ENCODE measurements at places on chromosomes 3 and 15. TPM values are rescaled to one million over a fixed set of nuclear protein-coding genes. Genes with fewer than 3 reads are reported as not detected.

SLC22A13 gene
- 0.56 TPM for total RNA-seq

CAMK2N2 gene
- total RNA-seq: not detected

PPP1R14D gene
- total RNA-seq: not detected

NR2C2 gene
- 57.7 TPM for total RNA-seq

GOLGA6L25 gene
- total RNA-seq: not detected

- no peak for DNase-seq
These were observed 46.0 kb downstream of the UBE3A start for GRCh38 chr15:25392806-25393205.

DNA sequence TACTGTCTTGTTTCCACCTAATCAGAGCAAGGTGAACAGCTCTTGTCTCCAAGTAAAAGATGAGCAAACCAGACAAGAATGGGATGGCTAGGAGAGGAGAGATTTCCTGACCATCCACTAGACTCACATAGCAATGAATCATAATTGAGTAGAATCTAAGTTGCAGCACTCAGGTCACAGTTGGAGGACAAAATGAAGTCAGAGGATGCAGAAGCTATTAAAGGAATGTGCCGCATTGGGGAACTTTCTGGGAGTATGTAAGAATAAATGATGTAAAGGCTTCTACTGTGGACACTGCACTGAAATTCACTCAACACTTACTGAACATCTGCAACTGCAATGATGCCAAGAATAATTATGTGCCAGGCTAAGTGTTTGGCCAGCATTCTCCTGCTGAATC lies 217.4 kb upstream of the WNT5A start:
- DNase-seq: no peak

DNA sequence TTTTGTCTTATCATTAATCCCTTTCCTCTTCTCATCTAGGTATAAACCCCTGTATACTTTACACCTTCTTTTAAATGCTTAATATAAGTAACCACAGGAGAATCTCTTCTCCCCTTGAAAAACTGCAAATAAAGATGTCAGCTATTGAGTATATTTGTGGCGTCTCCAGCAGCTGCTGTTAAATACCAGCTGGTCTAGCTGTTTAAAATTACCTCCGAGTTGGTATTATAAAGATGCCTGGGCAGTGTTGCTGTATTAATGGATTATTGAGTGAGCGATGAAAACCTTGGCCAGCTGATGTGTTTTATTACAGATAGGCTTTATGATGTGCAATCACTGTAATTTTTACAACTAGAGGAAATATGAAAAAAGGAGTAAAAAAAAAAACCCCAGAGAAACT lies 388.1 kb downstream of the TBC1D5 start:
- DNase-seq: no peak

DNA sequence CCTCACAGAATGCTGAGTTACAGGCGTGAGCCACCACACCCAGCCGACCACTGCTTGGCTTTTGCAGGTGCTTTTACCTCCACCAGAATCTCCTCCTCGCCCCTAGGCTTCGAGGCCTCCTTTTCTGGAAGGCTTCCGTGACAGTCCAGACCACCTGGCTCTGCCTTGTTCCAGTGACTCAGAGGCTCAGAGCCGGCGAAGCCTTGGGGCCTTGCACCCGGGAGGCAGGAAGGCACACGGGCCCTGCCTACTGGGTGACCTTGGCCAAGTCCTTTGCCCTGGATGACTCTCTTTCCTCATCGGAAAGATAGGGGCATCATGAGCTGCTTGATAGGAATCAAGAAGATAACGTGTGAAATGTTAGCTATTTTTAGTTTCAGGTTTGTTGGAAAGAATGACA lies 31.3 kb upstream of the FURIN start:
- DNase-seq: no peak

GRCh38 chr15:71414853-71415252 lies 299.6 kb downstream of the THSD4 start:
- DNase-seq: no peak

DNA sequence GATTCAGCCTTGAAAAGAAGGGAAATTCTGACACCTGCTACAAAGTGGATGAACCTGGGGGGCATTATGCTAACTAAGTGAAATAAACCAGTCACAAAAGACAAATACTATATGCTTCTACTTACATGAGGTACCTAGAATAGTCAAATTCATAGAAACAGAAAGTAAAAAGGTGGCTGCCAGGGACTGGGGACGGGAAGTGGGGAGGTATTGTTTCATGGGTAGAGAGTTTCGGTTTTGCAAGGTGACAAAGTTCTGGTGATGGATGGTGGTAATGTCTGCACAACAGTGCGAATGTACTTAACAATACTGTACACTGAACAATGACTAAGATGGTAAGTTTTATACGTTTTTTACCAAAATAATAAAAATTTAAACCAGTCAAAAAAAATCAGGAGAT lies 4.8 kb downstream of the IDH2 start:
- DNase-seq: no peak

GRCh38 chr15:98529205-98530145 lies 118.9 kb upstream of the IGF1R start:
- no peak for DNase-seq

DNA sequence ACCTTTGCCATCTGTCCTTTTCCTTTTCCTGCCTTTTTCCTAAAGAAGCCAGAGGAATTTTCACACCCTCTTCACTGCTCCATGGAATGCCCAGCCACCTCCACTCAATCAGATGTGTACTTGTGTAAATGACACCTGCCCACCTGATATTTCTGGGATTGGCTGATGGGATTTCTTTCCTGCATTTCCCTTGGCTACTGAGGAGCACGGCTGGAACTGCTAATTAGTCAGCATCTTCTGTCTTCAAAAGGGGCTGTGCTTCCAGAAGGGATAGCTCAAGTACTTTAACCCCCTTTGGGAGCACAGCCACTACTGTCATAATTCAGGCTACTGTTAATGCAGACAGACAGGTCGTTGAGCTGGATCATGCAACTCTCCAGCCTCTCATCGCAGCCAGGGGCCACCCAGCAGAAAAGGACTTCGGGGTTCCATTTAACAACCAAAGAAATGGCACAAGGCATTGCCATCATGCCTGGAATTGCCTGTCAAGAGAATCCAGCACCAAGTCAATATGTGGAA lies 38.6 kb downstream of the MGLL start:
- DNase-seq: no peak

GRCh38 chr3:104596551-104596950 lies 770.2 kb upstream of the ALCAM start:
- DNase-seq: no peak

DNA sequence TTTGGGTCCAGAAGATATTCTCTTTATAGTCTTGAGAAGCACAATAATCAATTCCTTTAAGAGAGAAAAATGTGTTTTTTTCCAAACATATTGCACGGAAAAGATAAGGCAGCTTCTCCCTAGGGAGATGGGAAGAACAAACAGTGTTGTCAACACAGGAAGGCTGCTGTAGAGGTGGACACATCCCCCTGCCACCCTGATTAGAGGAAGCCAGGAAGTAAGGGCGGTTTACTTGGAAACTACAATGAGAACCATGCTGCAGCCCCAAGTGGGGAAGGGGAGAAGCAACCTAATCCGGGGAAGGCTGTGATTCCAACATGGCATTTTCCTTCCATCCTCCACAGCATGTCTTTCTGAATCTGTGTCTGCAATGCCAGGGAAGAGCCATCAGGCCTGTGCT lies 256.9 kb upstream of the TGFBR2 start:
- DNase-seq: no peak

DNA sequence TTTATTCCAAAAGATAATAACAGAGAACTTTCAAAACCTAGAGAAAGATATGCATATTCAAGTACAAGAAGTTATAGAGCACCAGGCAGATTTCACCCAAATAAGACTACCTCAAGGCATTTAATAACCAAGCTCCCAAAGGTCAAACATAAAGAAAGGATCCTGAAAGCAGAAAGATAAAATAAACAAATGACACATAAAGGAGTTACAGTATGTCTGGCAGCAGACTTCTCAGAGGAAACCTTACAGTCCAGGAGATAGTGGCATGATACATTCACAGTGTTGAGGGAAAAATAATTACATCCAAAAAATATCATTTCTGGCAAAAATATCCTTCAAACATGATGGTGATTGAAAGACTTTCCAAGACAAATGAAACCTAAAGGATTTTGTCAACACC lies 185.8 kb upstream of the POU1F1 start:
- DNase-seq: no peak

- no peak for DNase-seq
These were observed 255.9 kb upstream of the LYSMD4 start for GRCh38 chr15:99989095-99989494.

- DNase-seq: no peak
These were observed 35.4 kb downstream of the LARP6 start for GRCh38 chr15:70818580-70818979.

DNA sequence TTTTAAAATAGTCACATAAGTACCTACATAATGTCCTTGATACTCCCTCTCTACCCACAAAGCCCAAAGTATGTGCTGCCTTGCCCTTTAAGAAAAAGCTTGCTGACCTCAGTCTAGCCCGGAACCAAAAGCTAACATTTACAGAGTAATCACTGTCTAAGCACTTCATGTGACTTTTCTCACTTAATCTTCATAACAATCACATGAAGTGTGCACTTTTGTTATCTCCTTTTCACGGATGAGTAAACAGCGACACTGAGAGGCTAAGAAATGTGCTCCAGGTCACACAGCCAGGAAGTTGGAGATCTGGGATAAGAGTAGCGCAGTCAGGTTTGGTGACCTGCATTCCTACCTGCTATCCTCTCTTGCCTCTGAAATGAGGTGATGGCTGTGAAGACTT lies 194.0 kb downstream of the ITPR1 start:
- no peak for DNase-seq

- no peak for DNase-seq
These were observed 6.3 kb downstream of the FAM107A start for GRCh38 chr3:58570851-58571250.

DNA sequence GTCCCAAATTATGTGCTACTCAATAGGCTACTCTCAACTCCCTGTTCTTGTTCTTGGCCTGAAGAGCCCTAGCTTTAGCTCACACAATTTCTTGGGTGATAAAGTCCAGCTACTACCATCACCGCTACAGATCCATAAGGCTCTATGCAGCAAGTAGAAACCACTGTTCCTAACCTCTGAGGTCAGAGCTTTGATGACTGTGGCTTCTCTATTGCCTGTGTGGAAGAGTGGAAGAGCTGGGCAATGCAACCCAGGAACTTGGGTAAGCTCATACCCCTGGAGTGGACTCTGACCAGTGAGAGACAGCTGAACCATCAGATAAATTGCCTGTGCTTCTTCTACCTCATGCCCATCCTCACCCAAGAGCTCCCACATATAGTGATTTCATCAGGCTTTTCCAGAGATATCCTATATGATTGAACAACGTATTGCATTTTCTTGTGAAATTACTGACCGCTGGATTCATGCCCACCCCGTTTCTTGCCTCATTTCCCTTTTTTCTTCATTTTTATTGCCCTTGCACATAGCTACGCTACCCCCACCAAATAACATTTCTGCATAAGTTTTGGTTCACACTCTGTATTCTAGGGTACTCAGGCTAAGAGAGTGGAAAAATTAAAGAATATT lies 172.3 kb upstream of the MBNL1 start:
- DNase-seq: no peak

DNA sequence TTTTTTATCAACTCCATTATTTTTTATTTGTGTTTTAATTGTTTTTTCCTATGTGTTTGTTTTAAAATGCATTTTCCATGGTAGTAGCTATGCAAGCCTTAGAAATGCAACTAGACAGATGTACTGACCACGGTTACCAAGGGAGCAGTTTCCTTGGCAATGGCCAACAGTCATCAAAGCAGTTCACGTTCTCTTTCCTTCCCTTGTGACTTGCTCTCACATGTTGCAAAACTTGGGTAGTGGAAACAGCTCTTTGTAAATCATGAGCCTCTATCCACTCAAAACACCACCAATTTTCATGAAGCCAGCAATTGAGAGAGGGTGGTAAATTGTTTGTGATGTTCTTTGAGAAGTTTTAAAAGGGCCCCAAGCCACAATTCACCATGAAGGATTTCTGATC lies 499.4 kb upstream of the MDFIC2 start:
- DNase-seq: no peak

- DNase-seq: no peak
These were observed 48.8 kb upstream of the PTX3 start for GRCh38 chr3:157387708-157388435.

GRCh38 chr3:107993771-107994170 lies 97.1 kb downstream of the CD47 start:
- no peak for DNase-seq

- no peak for DNase-seq
These were observed 958.8 kb upstream of the NR2F2 start for GRCh38 chr15:95371664-95372063.
